ENCODE measurements at places on chromosomes 2 and 18. TPM values are rescaled to one million over a fixed set of nuclear protein-coding genes. Genes with fewer than 3 reads are reported as not detected.

PLGLB2 gene
- total RNA-seq: 1.8 TPM

SANBR gene
- total RNA-seq: 3.1 TPM

GCG gene
- not detected for total RNA-seq

PSMG2 gene
- 109 TPM for total RNA-seq

CD28 gene
- total RNA-seq: 130 TPM

NCKAP5 gene
- total RNA-seq: not detected

PRSS56 gene
- not detected for total RNA-seq
